Renal pelvis (tissue), 12 donors: ENCODE measurements at places on chromosomes 13 and 19. TPM values are rescaled to one million over a fixed set of nuclear protein-coding genes. Genes with fewer than 3 reads are reported as not detected.

A1BG gene
- 1.6 TPM for polyA plus RNA-seq

GRCh38 chr13:111245576-111246384, 74.7 kb upstream of the TEX29 start:
- DNase-seq = peak; percentile 58

DNA sequence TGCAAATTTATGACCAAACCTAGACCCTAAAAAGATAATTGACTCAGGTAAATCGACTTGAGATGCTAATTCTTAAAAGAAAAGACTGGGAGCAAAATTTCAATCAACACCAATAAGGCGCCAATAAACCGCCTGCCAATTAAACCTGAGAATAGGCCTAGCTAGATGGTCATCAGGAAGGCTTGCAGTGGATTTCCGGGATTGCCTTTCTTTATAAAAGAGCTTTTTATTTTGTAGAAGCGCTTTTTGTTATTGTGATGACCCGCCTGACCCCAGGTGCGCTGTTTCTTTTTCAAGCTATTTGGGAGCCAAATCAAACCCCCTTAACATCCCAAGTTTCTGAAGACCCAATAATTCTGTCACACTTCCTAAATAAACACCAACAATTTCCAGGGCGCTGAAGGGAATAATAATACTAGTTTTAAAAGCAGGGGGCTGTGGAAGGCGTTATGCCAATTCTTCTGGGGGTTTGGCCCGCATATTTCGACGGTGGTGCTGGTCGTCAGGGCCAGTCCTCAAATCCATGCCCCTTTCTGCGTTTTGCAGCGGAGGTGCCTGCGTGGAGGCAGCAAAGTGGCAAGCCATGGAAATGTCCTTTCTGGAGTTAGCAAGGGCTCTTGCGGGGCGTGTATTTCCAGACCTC, 2.9 kb upstream of the ZIC5 start:
- no peak for DNase-seq

- DNase-seq = no peak
These were observed 222.4 kb upstream of the PCDH17 start for GRCh38 chr13:57409121-57409520.

- no peak for DNase-seq
These were observed 148.4 kb downstream of the COG6 start for GRCh38 chr13:39803851-39804250.

KIR2DL1 gene
- not detected for polyA plus RNA-seq

MBD3L2 gene
- polyA plus RNA-seq = not detected

TBCB gene
- polyA plus RNA-seq = 149 TPM

PAN3 gene
- polyA plus RNA-seq = 42.1 TPM

HTR2A gene
- polyA plus RNA-seq = 0.61 TPM

GRCh38 chr13:79096099-79096498, 310.0 kb downstream of the RBM26 start:
- no peak for DNase-seq

DNA sequence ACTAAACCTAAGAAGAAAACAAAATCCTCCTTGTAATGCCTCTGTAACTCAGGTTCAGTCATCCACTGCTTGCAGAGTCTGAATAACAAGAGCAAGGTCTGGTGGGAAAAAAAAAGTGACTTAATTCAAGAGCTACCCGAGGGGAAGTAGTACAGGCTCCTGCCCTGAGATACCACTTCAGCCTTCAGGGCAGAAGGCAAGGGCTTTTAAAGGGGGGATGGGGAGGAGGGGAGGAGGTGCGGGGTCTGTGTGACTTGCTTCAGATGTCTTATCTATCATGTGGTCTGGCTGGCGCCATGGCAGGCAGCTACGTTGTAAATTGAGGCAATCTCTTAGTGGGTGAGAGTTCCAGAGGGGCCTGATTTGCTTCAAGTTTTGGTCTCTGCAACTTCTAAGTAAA, 66.7 kb downstream of the LRRC63 start:
- no peak for DNase-seq

ZNF497 gene
- 5.0 TPM for polyA plus RNA-seq

GRCh38 chr19:30144802-30145201, 202.8 kb downstream of the URI1 start:
- no peak for DNase-seq
